BJ (cell line): ENCODE measurements at places on chromosomes 1 and 21.

DNA sequence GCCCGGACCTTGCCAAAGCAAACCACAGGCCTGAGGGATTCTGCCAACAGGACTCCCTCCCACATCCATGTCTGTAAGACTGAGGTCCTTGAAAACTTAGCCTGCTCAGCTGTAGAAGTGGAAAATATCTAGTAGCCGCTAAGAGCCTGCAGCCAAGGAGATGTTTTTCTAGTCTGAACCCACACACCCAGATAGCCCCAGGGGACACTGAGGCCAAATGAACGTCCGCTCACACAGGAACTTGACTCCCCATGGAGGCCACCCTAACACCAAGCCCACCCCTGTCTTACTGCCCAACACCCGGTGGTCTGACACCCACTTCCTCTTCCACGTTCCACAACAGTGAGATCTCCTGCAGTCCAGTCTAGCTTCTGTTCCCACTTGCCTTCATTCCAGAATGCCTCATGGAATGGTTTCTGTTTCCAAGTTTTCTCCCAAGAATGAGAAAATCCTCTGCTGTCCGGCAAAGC is 174.8 kb downstream of the PLPP3 start:
- DNase-seq: no peak

DNA sequence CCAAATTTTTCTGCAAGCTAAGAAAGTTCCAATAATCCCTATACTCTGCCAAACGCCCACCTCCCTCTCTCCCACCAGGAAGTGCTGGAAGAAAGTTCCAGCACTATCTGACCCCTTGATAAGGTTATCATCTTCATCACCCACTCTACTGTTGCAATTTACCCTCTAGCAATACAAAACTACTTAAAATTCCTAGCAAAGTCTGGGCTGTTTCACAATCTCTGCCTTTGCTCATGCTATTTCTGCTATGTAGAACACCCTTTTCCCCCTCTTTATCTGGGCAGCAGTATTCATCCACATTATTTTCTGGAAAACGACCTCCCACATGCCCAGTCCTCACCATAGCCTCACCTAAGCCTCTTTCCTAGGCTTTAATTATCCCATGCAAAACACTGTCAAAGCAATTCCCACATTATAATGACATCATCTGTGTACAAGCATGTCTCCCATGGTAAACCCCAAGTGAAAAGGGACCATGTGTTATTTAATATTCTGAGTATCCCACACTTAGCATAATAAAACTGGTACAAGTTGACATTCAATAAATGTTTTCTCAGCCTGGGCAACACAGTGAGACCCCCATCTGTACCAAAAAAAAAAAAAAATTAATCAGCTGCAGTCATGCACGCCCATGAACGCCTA is 12.0 kb downstream of the F11R start:
- no peak for DNase-seq

DNA sequence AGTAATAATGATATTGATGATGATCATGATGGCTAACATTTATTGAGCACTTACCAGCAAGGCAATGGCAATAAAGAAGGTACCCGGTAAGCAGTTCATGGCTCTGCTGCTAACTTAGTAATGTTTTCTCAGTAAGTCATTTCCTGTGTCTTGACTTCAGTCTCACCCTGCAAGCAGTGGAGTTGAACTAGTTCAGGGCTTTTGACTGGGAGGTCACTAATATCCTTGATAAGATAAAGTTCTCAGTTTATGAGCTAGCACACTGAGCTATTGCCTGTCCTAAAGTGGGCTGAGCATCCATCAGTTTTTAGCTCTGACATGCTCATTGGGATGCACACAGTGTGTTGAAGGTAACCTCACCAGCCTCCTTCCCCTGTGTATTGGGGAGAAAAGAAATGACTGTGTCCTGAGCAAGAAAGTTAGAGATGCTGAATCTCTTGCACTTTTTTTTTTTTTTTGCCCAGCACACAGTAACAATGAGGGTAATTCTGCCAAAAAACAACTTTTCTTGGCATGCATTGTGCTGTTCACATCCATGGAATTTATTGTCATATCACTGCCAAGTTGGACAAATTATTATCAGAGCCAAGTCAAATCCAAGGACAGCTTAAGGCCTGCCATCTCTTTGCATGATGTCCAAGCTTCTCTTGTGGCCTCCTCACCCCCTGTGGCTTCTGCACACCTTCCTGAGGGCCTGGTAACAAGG is 55.5 kb upstream of the GADD45A start:
- no peak for DNase-seq

DNA sequence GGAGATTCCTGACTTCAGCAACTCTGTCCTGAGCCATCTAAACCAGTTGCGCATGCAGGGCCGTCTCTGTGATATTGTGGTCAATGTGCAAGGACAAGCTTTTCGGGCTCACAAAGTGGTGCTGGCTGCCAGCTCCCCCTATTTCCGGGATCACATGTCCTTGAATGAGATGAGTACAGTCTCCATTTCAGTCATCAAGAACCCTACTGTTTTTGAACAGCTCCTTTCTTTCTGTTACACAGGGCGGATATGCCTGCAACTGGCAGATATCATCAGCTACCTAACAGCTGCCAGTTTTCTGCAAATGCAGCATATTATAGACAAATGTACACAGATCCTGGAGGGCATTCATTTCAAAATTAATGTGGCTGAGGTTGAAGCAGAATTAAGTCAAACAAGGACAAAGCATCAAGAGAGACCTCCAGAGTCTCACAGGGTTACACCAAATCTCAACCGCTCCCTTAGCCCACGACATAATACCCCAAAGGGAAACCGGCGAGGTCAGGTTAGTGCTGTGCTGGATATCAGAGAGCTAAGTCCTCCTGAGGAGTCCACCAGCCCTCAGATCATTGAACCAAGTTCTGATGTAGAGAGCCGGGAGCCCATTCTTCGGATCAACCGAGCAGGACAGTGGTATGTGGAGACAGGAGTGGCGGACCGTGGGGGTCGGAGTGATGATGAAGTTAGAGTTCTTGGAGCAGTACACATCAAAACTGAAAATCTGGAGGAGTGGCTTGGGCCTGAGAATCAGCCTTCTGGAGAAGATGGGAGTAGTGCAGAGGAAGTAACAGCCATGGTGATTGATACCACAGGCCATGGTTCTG is 2.3 kb downstream of the ZBTB37 start:
- no peak for DNase-seq
